ENCODE measurements at places on chromosomes 13 and 19.
A peak's percentile ranks its signal among the peaks of the same experiment; 100 is the strongest.

- no peak for DNase-seq
These were observed 56.9 kb upstream of the GTF2F2 start for GRCh38 chr13:45063261-45063860.

DNA sequence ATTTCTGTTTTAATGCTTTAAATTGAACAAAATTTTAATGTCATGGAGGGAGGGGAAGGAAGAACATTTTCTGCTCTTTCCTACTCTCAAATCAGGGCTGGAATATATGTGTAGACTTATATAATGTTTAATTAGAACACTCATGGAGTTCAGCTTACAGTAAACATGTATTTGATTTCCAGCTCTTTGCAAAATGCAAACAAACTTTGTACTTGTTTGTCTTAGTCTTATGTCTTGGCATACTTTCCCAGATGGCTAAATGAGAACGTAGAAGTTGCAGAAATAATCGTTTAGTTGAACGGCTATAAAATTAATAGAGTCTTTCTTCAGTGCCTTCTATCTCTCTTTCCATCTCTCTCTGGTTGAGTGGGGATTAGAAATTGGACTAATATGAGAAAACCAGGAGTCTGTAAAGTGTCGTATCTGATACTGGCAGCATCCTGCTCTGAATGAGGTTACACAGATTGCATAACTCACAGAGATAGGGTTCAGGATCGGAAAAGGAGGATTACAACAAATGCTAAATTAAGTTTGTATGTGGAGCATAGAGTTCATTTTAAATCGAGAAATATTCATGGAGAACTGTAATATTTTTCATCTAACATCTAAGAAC lies 82.3 kb downstream of the FGF9 start:
- DNase-seq: no peak

GRCh38 chr13:52371736-52372247 lies 34.2 kb downstream of the THSD1 start:
- DNase-seq: no peak

- no peak for DNase-seq
These were observed 54.5 kb downstream of the RCBTB2 start for GRCh38 chr13:48478391-48478790.

- DNase-seq: peak; percentile 62
These were observed 2.9 kb downstream of the RPS11 start for GRCh38 chr19:49499030-49499670.

GRCh38 chr13:48874165-48874564 lies 101.5 kb upstream of the FNDC3A start:
- DNase-seq: no peak

DNA sequence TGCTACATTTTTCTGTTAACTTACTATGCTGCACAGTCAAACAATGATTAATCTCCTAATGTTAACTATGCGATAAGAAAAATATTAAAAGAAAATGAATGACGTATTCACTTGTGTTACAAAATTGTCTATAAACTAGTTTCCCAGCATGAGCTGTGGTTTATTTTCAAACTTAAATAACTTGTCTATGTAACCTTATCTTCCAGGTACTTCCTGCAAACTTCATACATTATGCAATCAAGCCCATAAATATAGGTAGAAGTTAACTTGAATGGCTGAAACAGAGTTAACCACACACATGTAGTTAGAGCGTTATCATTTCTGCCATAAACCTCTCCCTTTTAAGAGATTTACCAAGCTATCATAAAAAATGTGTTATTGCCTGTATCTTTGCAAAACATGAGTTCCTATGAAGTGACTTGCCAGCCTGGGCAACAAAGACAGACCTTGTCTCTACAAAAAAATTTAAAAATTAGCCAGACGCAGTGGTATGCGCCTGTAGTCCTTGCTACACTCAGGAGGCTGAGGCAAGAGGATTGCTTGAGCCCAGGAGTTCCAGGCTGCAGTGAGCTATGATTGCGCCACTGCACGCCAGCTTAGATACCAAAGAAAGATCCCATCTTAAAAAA lies 17.7 kb upstream of the KLF5 start:
- DNase-seq: no peak

GRCh38 chr13:55572408-55572807 lies 1568.3 kb upstream of the PRR20A start:
- no peak for DNase-seq

- DNase-seq: no peak
These were observed 5.7 kb downstream of the KLK5 start for GRCh38 chr19:50947123-50947522.

- no peak for DNase-seq
These were observed 10.0 kb upstream of the SPC24 start for GRCh38 chr19:11165486-11166030.

DNA sequence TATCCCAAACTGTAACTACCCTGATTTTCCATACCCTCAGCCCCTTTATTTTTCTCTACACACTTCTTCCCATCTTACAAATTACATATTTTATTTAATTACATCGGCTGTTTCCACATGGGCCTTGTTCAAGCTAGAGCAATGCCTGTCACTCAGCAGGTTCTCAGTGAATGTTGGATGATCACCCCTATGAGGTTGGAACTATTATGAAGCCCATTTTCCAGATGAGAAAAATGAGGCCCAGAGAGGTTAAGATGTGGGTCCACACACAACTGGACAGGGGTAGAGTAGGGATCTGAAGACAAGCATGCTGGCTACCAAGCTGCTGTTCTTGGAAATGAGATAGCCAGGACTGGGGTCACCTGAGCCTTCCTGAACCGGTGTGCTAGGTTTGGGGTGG lies 10.0 kb downstream of the MAG start:
- no peak for DNase-seq

DNA sequence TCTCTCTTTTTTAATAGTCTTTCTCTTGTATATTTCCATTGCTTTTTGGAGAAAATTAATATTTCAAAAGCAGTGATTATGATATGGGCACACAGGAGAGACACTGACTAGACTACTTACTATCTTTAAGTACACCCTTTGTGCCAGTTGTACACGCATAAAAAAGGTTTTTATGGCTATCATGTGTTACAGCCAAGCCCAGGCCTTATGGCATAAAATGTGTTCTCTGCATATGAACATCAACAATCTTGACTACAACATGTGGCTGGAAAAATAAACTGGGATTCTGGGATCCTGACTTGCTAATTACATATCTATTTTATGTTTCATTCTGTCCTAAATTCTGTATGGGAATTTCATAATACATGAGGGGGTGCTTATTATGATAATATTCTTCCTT lies 1401.8 kb downstream of the SLITRK5 start:
- no peak for DNase-seq

- DNase-seq: no peak
These were observed 313.8 kb upstream of the NBEA start for GRCh38 chr13:34628209-34628682.

DNA sequence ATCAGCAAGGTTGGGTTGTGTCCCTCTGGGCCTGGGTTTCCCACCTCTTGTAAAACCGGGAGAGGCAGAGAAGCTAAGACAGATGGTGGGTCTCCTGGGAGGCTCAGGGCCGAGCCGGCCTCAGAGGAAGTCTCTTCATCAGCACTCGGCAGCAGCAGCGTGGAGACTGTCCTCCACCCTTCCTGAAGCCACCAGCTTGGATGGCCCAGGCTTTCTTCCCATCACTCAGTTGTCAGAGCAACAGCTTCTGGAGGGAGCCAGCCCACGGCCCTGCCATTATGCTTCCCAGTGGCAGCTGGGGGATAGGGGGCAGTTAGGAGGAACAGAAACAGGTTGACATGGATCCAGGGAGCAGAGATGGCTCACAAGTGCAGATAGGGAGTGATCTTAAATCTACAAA lies 191.0 kb downstream of the KATNAL1 start:
- DNase-seq: no peak

GRCh38 chr19:46977548-46977947 lies 42.1 kb upstream of the NPAS1 start:
- DNase-seq: no peak

DNA sequence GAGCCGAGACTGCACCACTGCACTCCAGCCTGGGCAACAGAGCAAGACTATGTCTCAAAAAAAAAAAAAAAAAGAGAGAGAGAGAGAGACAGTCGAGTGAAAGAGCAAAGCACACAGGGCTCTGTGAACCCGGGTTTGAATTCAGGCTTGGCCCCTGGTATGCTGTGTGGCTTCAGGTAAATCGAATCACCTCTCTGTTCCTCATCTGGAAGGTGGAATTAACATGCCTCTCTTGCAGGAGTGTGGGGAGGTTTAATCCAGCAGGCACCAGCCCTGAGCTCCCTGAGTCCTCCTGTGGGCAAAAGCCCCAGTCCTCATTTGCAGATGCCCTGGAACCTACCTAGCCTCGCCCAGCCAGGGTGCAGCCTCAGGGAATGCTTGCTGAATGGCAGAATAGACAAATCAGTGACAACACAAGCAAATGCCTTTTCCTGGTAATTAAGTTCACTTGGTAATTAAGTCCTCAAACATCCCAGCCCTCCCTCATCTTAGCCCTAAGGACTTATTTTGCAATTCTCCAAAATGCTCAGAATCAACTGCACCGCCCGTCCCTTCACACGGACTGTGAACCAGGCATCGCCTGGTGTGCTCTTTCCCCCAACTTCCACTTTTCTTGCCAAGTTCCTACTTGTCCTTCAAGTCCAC lies 4.6 kb upstream of the ZNRF4 start:
- DNase-seq: no peak

DNA sequence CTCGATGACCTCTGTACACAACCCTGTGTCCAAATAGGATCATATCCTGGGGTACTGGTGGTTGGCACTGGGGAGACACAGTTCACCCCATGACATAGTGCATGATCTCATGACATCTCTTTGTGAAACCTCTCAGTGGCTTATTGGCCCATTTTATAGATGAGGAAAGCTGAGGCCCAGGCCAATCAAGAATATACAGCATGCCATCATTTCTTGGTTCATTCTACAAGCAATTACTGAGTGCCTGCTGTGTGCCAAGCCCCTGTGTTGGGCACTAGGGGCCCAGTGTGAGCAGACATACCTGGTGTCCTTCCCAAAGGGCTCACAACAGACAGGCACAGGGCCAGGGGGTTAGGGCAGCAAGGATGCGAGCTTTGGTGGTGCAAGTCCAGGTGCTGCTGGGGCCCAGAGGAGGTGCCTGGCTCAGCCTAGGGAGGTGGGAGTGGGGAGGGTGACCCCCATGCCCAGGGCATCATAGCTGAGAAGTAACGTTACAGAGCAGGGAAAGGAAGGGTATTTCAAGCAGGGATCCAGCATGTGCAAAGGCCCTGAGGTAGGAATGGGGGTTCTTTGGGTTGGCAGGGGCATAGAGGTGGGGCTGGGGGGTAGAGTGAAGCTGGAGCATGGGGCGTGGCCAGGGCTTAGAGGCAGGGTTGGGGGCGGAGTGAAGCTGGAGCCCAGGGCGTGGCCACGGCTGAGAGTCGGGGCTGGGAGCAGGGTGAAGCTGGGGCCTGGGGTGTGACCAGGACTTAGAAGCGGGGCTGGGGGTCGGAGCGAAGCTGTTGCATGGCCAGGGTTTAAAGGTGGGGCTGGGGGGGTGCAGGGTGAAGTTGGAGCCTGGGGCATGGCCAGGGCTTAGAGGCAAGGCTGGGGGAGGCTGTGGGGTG lies 20.7 kb downstream of the COLGALT1 start:
- no peak for DNase-seq

DNA sequence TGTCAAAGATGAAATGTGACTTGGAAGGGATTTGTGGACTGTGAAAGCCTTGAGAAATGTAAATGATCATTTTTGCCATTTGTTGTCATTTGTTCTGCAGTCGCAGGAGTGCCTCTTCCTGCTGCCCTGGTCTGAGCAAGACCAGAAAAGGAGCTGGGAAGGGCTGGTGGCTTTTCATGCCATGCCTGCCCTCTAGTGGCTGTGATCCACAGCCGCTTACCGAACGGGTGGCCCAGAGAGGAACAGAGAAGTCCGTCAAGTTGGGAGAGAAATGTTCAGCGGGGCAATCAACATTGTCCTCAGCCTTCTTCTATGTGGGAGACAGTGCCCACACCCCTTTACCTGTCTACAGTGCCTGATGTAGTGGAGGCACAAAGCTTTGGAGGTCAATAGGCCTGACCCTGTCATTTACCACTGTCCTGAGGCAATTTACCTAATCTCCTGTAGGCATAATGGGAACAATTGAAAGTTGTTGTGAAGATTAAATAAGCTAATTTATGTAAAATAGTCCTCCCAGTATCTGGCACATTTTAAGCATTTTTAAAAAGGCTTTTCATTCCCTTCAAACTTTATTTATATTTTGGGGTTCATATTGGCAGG lies 224.5 kb downstream of the B3GLCT start:
- DNase-seq: peak; percentile 60

- no peak for DNase-seq
These were observed 3.2 kb downstream of the ZNF699 start for GRCh38 chr19:9306443-9306842.
